ENCODE measurements at places on chromosomes 5 and 9.

- no peak for DNase-seq
These were observed 44.5 kb downstream of the TRIO start for GRCh38 chr5:14187660-14188059.

DNA sequence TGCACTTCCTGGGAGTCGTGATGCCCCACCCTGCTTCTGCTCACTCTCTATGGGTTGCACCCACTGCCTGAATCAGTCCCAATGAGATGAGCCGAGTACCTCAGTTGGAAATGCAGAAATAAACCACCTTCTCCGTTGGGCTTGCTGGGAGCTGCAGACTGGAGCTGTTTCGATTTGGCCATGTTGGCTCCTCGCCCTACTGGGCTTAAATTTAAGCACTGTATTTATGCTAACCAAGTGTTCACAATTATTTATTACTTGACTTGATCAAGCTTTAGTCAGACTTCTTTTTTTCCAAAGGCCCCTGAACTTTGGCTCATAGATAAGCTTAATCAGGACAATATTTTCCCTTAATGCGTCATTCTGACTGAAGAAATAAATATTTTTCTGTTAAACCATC is 1072.4 kb upstream of the CDH9 start:
- no peak for DNase-seq

GRCh38 chr9:84301851-84302250 is 38.7 kb downstream of the SLC28A3 start:
- DNase-seq, result no peak

DNA sequence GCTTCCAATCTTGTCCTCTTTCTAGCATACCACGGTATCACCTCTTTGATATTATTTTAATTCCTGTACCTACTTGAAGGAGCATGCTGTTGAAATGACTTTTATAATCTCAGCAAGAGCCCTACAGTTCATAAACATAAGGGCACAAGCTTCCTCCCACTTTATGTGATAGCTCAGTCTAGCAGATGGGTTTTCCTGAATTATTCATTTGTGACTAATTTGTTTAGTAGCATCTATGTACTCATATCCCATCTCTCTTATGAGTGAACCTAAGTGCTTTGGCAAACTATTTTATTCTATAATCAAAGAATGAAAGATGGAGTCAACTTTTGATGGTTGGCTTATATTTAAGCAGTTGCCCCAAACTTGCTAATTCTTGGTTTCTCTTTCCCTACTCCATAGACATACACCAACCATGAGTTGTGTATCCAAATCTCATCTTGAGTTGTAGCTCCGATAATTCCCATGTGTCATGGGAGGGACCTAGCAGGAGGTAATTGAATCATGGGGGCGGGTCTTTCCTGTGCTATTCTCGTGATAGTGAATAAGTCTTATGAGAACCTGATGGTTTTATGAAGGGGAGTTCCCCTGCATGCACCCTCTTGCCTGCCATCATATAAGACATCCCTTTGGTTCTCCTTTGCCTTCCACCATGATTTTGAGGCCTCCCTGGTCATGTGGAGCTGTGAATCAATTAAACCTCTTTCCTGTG is 17.7 kb downstream of the TXNDC8 start:
- DNase-seq, result no peak

GRCh38 chr5:58929726-58930125 is 346.9 kb downstream of the RAB3C start:
- DNase-seq, result no peak

DNA sequence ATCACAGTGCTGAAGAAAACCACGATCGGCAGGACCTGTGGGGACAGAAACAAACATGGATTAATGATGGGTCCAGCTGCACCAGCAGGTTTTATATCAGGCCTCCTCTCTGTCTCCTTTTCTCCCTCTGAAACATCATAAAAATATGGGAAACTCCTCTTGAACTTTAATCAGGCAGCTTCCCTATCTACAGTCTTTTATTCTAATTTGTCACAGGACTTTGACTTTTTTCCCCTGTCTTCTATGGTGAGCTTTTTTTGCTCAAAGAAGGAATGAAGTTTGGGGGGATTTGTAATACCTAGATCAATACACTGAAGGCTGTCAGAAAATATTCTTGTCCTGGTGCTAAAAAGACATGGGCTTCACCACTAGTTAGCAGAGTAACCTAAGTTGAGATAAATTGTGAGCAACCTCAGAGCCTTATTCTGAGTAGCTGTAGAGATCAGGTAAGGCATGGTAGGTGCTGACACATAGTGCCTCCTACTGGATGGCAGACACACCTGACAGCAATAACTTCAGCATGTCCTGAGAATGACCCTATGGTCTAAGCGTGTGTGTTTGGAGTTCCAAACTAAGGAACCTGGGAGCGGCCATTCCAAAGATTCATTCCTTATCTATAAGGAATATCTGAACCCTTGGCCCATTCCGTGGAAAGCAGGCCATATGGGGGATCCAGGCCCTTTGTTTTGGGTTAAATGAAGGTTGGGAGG is 46.2 kb downstream of the SLC28A3 start:
- DNase-seq, result no peak

- DNase-seq, result no peak
These were observed 92.7 kb downstream of the VCAN start for GRCh38 chr5:83564069-83564749.

GRCh38 chr9:89710697-89711096 is 105.9 kb downstream of the GADD45G start:
- DNase-seq, result no peak

DNA sequence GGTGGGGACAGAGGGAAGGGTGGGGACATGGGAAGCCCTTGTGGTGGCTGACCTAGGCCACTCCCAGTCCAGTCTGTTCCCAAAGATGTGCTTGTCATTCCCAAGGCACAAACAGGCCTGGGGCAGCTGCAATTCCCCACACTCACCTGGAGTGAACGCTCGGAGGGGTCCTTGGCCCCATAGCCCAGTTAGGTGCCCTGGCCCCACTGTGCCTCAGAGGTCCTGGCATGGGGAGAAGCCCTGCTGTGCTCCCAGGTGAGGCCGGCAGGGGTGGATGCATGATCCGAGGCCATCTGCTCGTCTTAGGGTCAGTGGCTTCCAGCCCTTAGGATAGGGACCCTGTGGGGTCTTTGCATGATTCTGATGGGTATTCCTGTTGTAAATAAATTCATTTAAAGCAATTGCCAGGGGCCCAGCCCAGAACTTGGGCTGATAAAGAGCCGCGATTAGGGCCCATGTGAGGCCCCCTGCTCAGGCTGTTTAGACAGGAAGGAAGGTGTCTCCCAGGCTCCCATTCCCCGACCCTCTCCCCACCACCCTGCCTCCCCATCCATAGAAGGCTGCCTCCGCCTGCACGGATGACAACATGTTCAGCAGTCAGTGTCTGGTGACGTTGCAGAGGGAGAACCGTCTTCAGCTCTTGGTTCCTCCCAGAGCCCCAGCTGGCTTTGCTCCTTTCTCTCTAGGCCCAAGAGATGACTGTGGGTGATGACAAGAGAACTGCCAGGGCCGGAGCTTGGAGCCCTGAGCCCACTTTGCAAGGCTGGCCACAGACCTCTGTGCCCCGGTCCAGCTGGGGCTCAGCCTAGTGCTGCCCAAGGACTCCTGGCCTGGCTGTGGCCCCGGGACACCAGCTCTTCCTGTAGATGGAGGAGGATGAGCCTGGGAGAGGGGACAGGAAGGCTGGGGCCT is 28.4 kb upstream of the IRX4 start:
- DNase-seq, result no peak

DNA sequence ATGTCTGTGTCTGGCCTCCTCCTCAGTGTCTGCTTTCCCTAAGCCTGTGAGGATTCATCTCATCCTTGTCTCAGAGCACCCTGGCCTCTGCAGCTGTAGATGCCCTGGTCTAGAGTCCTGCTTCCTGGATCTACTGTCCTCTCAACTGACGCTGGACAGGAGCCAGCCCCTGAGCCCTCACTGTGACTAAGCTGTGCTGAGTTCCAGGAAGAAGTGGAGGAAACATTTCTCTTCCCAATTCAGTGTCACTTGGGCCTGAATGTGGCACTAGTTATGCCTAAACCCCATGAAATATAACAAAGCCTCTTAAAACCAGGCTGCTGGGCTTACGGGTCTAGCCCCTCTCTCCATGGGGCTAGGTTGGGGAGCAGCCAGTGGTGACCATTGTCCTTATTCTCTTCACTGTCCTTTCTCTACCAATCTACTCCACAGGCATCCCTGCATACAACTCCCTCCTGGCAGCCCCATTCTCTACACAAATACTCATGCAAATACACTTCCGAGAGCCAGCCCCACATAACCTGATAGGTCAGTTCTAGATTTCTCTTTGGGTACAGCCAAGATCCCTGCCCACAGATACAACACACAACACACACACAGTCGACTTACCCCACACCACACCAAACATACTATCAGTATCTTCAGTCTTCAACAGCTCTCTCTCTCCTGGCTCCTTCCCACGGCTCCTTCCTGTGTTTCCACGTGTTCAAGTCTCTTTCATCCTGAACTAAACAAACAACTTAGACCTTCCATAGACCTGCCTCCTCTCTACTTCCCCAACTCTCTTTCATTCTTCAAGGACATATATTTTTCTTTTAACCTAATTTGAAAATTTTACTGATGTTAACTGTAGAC is 220.8 kb downstream of the SNX18 start:
- no peak for DNase-seq

GRCh38 chr5:90201923-90202322 is 207.6 kb downstream of the CETN3 start:
- no peak for DNase-seq

DNA sequence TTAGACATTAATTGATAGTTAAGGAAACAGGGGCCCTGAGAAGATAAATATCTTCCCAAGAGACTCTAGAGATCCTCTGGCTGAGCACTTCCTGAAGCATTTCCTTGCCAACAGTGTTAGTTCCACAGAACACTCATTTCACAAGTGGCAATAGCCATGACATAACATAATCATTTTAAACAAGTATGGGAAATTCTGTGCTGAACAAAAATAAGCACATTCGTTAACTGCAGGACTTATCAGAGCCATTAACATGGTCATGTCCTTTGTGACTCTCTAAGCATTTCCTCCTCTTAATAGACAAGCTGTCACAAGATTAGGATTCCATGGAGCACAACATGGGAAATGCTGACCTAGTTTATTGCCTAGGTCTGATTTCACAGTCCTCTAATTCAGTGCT is 184.9 kb downstream of the SNX18 start:
- no peak for DNase-seq

DNA sequence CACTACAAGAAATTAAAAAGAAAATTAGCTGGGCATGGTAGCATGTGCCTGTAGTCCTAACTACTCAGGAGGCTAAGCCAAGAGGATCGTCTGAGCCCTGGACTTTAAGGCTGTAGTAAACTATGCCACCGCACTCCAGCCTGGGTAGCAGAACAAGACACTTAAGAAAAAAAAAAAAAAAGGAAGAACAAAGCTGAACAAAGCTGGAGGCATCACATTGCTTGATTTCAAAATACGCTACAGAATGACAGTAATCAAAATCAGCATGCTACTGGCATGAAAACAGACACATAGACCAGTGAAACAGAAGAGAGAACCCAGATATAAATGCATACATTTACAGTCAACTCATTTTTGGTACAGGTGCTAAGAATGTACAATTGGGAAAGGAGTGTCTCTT is 14.5 kb upstream of the OTULIN start:
- DNase-seq, result no peak

- DNase-seq, result no peak
These were observed 8.5 kb upstream of the ANGPTL2 start for GRCh38 chr9:127130661-127131538.

GRCh38 chr9:69660304-69660703 is 11.9 kb downstream of the APBA1 start:
- DNase-seq, result no peak

- DNase-seq, result no peak
These were observed 467.6 kb downstream of the ARHGEF28 start for GRCh38 chr5:74093561-74093960.

DNA sequence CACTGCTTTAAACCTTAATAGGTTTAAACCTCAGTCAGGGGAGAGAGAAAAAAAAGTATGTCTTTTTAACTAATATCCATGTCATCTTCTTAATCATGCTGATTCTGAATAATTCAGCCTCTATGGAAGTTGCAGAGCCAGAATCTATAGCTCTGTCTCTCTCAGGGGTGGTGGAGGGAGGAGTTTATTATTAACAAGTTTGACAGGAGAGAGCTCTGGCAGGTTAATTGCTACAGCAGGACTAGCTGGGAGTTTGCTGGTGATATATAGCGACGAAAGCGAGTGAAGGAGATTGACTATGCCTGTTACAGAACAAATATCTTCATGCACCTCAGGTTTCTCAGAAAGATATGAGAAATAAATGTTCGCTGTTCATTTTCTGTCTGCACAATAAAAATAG is 586.4 kb downstream of the TLE4 start:
- no peak for DNase-seq

- DNase-seq, result no peak
These were observed 148.3 kb downstream of the PRDM9 start for GRCh38 chr5:23655674-23656073.

- no peak for DNase-seq
These were observed 134.8 kb downstream of the UGCG start for GRCh38 chr9:112031400-112031799.

- no peak for DNase-seq
These were observed 121.1 kb downstream of the CAVIN4 start for GRCh38 chr9:100698945-100699344.

DNA sequence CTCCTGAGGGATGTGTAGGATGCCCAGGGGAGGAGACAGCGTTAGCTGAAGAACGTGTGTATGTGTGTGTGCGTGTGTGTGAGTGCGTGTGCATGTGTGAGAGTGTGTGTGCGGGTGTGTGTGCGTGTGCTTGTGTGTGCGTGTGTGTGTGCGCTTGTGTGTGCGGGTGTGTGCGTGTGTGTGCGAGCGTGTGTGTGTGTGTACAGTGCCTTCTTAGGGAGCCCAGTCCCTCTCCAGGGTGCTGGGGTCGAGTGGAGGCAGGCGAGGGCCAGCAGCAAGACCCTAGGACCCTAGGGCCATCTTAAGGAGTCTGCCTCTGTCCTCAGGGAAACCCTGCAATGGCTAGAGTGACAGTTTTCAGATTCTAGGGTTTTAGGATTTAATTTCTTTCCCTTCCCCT is 26.0 kb upstream of the STXBP1 start:
- no peak for DNase-seq

DNA sequence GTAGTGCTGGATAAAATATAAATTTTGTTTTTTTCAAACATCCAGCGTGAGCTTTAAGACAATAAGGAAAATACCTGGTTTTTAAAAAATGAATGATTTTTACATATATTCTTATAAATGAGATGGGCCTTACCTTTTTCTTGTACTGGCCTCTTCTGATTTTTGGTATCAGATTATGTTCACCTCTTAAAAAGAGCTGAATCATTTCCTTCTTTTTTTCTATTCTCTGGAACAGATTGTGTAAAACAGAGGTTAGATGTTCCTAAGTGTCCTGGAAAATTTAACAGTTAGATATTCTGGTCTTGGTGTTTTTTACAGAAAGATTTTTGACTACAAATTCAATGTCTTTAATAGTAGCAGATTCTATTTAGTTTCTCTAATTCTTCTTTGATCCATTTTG is 74.6 kb downstream of the NDUFAF2 start:
- no peak for DNase-seq

Measured in activated CD8-positive, alpha-beta memory T cell treated with anti-CD3 and anti-CD28 coated beads for 1 hour (primary cell).